ENCODE measurements at places on chromosomes 2 and 18.

DNA sequence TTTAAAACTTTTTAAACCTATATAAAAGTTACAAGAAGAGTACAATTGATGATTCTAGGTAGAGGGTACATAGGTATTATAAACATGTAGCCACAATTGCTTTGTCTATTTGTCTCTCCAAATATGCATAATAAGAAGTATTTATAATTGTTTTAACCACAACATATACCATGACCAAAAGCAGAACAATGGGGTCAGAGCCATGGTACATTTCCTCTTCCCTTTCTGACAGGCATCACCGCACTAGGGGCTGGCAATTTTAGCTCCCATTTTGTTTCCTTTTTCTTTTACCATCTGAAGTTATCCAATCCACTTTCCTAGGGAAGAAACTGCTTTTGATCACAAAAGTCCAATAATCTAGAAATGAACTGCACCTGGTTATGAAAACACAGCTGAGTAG lies 49.3 kb downstream of the TMX3 start:
- DNase-seq: no peak

DNA sequence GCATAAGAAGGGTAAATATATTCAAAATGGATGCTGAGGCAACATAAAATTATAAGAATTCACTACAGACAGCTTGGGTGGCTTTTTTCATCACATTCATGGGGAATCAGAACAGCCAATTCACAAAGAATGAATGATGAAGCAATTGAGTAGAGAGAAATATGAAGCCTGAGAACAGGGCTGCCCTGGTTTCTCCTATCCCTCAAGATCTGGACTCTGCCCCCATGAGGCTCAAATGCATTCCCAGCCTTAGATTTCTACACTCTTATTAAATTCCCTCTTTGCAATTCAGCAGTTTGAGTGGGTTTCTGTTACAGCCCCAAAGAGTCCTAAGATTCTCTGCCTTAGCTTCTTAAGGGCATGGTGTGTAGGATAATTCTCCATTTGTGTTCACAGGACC lies 172.5 kb downstream of the MAIP1 start:
- DNase-seq: peak; percentile 95

DNA sequence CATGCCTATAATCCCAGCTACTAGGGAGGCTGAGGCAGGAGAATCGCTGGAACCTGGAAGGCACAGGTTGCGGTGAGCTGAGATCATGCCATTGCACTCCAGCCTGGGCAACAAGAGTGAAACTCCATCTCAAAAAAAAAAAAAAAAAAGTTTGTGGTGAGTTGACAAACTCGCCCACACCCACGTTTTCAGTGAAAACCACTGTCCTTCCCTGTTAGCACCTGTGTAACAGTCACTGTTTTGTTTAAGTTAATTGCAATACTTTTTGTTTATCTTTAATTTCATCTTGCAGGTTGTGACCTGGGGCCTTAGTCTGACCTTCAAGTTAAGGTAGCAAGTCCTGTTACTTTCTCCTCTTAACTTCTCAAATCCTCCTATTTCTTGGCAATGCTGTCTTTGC lies 65.5 kb upstream of the SKOR2 start:
- no peak for DNase-seq

- peak; percentile 72 for DNase-seq
Observed at GRCh38 chr18:22314001-22314400, 103.7 kb downstream of the CTAGE1 start.

GRCh38 chr2:202149155-202149762 lies 76.2 kb downstream of the KIAA2012 start:
- DNase-seq: no peak

DNA sequence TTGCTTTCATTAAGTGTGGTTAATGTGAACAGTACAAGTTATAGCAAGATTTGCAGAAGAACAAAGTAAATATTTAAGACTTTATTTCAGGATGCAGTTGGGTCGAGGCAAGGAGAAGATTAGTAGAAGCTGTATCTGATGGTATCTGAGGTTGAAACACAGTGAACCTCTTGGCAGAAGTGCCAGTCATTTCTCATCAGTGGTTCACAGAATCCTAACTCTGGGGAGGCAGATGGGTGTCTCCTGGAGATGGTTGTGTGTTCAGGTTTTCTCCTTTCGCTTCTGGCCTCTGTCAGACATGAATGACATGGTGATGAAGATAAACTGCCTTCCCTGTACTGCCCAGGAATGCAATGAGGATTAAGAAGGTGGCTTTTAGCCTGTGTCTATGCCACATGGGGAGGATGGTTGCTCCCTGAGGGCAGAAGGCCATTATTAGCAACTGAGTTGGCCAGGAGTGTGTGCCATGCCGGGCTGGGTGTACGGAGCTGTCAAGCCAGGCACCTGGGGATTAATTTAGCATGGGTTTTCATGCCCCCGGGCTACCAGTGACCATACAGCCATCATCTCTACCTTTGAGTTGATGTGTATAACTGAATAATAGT lies 28.0 kb downstream of the MGAT5 start:
- no peak for DNase-seq

GRCh38 chr2:181161615-181162014 lies 181.2 kb downstream of the UBE2E3 start:
- DNase-seq: no peak

GRCh38 chr2:163657281-163657656 lies 78.5 kb downstream of the FIGN start:
- peak; percentile 51 for DNase-seq

DNA sequence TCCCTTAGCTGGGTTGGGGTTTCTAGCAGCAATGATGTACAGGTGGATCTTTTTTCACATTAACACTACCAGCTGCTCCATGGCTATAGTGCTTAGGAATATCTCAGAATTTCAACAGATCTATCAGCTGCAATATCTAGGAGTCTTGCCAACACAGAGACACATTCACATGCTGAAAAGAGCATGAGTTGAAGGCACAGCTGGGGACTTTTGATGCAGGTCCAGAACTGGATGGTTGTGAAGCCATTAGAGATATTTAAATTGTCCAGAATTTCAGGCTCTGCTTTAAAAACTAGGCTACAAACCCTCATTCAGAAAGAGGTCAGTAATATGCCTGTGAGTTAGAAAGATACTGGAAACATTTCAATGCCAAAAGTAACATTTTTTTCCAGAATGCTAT lies 122.2 kb upstream of the CCDC195 start:
- DNase-seq: peak; percentile 81

GRCh38 chr18:47802802-47803201 lies 127.7 kb downstream of the SMAD2 start:
- DNase-seq: no peak

- no peak for DNase-seq
Observed at GRCh38 chr2:152486737-152487400, 151.9 kb downstream of the FMNL2 start.

DNA sequence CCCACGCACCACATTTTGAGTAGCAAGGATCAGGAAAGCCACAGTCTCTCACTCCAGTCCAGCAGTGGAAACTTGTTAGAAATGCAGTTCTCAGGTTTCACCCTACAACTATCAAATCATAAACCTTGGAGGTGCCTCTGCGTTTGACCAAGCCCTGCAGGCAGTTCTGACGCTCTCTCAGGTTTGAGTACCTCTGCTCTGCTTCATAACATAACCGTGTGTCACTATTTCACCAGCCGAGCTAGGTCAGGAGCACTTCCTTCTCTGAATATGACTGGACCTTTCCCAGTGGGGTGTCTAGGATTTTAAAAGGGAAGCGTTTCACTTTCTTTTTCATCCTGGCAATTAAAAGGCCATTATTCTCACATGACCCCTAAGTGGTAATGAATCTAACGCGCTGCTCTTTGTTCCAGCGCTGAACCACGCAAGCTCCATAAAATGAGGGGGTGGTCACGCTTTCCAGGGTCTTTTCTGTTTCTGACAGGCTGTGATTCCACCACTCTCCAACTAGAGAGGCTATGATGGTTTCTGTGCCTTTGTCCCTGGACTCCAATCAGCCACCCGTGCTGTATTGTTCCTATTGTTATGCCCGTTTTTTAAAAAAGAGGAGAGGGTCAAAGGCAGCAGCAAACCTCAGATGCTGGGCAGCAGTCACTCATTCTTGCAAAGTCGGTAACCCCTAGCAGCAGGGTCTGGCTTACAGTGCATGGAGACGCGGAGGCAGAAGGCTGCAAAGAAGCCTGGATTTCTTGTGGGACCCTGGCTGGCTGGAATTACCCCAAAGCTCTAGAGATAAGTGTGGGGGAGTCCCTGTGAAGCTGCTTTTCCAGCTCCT lies 75.2 kb upstream of the CTNNA2 start:
- DNase-seq: no peak

GRCh38 chr2:217468042-217468830 lies 534.6 kb downstream of the TNS1 start:
- DNase-seq: no peak

DNA sequence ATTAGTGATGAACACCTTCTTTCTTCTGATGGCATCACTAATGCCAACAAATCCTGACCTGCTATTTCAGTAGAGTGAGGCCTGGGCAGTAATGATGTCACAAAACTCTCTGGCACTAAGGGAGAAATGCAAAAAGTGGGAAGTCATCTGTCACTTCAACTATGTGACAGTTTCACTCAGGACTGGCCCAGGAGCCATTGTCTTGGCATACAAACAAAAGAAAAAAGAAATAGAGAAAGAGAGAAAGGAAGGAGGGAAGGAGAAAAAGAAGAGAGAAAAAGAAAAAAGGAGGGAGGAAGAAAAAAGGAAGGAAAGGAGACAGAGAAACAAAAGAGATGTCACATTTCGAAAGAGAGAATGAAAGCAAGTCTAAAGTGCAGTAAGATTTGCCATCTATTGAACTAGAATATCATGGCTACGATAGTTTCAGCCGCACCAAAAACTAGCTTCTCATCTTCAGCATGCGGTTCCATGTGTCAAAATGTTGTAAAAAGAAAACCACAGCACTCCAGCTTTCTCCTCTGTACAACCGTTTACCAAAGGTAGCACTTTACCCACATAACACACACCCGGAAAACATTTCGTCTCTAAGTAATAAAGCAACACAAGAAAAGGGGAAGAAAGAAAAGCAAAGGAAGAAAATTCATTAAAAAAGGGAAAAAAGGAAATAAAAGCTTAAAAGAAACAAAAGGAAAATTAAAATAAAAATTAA lies 50.1 kb downstream of the CD226 start:
- no peak for DNase-seq

GRCh38 chr2:188307850-188308283 lies 16.2 kb downstream of the GULP1 start:
- no peak for DNase-seq

DNA sequence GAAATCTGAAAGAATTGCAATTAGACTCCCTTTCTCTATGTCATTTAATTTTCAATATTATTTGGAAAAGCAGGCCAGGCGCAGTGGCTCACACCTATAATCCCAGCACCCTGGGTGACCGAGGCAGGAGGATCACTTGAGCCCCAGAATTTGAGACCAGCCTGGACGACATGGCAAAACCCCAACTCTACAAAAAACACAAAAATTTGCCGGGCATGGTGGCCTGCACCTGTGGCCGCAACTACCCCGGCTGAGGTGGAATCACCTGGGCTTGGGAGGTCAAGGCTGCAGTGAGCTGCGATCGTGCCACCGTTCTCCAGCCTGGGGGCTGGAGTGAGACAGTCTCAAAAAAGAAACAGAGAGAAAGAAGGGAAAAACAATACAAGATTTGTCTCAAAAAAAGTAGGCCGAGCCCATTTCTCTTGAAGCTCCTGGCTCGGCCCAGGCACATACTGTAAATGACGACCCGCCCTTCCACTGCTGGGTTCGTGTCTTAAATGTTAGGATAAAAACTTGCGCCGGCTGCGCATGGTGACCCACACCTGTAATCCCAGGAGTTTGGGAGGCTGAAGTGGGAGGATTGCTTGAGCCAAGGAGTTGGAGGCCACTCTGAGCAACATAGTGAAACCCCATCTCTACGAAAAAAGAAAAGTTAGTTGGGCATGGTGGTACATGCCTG lies 31.1 kb upstream of the GPC1 start:
- no peak for DNase-seq

DNA sequence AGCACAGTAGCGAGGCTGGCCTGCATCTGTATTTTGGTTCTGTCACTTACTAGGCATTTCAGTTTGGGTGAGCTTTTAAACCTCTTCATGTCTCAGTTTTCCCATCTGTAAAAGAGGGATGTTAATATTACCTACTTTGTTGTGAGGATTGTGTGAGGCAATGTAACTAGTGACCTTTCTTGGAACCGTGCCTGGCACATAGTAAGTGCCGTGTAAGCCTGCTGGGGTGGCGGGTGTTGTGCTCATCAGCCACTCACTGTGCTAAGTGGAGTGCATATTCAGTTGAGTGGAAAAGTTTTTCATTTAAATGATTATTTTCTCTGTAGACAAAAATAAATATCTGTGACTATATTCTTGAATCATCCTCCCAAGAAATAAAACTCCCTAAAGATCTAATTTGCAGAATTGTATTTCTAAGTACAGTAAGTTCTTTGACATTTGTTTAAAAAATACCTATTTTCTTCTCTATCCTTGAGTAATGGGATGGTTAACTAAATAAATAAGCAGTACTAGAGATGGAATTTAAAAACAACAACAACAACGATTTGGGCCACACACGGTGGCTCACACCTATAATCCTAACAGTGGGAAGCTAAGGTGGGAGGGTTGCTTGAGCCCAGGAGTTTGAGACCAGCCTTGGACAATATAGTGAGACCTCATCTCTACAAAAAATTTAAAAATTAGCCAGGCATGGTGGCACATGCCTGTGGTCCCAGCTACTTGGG lies 56.7 kb downstream of the MALT1 start:
- DNase-seq: no peak

DNA sequence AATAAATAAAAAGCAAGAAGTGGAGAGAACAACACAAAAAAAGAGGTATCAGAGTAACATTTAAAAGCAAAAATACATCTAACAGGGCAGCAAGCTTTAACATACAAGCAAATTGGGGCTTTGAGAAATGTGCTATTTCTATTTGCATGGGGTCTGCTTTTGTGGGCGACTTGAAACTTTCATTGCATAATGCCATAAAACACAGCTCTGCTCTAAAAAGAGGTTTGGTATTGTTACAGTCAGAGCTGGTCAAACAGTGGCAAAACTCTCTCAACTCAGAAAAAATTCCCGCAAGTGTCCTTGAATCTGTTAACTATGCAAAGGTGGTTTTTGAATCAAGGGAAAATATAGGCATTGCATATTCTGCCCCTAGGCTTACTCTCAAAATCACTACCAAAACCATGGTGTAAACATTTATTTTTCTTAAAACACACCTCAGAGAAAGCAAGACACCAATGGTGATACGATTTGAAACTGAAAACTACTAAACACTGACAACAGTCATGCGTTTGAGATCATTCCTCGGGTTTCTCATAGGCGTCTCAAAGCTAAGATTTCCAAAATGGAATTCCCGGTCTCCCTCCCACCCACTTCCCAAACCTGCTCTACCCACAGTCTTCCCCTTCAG lies 45.5 kb downstream of the RNF152 start:
- DNase-seq: no peak

DNA sequence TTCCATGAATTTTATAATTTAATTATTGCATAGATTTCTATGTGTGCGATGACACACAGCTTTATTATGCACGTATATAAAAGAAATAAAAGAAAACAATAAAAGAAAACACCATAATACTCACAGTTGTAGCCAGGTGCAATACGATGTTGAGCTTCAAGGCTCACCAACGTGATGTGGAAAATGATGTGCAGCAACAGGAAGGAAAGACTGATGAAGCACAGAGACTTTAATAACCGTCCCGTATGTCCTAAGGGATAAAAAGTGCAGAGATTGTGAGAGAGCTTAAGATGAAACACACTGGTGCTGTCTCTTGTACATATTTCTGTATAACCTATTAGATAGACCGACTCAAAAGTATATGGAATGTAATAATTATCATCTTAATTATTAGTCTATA lies 170.0 kb downstream of the PIEZO2 start:
- no peak for DNase-seq

Data from adipocyte (in vitro differentiated cells).